ENCODE measurements at places on chromosomes 1 and 21. TPM values are rescaled to one million over a fixed set of nuclear protein-coding genes. Genes with fewer than 3 reads are reported as not detected.

DNA sequence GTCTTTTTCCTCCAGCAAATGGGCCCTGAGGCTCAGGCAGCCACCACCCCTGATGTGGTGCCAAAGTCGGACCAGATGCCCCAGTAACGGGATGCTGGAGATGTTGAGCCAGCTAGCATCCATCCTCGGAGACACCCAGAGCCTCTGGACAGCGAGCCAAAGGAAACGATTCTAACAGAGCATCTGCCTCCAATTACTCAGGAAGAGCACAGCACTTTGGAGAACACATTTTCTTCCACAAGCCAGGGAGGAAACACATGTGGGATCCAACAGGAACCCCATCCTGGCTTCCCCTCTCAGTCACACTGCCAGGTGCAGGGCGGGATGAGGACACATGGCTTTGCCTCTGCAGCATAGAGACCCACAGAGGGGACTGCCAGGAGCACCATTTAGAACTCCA lies 44.9 kb downstream of the C1orf198 start:
- DNase-seq, result no peak

DNA sequence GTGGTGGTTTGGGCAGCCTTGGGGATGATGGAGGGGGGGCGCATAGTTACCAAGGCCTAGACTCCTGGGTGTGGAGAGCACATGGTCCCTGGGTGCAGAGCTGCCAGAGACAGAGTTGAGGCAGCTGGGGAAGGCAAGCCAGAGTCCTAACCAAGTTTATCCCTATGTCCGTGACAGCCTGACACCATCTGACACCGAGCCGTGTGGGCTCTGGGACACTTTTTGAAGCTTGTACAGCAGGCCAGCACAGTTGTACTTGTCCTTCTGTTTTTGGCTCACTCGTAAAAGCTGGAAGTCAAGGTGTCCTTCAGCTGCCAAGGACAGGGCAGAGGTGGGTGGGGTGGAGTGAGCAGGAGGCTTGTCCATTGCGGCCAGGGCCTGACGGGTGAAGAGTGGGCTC lies 28.5 kb downstream of the SLC26A9 start:
- no peak for DNase-seq

DNA sequence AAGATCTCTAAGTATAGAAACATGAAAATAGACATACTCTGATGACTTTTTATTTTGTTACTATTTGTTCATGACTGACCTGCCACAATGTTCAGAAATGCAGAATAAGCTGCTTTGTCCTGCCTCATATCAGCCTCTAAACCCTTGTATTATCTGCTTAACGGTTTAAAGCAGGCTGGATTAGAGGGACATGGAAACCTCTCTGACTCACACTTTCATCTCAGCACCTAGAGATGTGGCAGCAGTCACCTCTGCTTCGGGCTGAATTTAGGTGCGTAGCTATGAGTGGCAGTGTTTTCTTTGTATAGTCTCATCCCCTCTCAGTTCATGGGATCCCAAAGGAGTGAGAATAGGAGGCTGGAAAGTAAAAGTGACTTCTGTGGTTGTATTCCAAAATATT lies 255.4 kb downstream of the RGS7 start:
- DNase-seq, result no peak

- DNase-seq, result no peak
Measured at GRCh38 chr1:10399444-10399941, 629 bp downstream of the PGD start.

DNA sequence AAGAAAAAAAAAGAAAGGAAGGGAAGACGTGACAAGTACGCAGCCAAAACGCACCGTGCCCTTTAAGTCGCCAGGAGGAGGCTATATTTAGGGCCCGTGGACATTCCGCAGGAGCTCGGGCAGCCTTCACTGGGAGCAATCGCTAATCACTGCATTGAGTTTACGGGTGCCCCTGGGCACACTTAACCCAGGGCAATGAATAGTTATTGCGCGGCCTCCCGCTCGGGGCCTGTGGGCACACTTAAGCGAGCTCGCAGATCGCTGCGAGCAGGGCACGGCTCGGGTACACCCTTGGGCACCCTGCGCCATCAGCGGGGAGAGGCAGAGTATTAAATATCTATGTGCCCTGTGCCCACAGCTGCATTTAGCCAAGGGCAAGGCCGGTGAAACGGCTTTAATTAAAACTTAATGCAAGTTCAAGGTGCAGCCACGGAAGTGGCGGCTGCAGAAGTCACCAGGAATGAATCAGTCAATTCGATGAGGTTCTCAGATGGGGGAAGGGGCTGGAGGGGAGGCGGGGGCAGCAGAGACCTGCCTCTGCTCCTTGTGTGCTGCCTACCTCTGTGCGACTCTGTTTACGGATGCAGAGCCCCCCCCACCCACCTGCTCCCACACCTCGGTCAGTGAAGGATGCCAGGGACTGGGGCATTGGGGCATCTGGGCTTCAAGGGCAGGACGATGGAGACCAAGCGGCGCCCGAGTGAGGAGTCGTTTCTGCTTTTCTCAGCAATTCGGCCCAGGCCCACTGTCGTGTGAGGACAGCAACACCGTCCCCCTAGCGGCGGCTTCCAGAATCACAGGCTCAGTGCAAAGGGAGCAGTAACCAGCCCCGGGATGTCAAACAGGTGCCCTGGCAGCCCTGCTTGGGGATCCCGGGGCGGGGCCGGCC lies 51.8 kb upstream of the TARDBP start:
- DNase-seq, result no peak

DNA sequence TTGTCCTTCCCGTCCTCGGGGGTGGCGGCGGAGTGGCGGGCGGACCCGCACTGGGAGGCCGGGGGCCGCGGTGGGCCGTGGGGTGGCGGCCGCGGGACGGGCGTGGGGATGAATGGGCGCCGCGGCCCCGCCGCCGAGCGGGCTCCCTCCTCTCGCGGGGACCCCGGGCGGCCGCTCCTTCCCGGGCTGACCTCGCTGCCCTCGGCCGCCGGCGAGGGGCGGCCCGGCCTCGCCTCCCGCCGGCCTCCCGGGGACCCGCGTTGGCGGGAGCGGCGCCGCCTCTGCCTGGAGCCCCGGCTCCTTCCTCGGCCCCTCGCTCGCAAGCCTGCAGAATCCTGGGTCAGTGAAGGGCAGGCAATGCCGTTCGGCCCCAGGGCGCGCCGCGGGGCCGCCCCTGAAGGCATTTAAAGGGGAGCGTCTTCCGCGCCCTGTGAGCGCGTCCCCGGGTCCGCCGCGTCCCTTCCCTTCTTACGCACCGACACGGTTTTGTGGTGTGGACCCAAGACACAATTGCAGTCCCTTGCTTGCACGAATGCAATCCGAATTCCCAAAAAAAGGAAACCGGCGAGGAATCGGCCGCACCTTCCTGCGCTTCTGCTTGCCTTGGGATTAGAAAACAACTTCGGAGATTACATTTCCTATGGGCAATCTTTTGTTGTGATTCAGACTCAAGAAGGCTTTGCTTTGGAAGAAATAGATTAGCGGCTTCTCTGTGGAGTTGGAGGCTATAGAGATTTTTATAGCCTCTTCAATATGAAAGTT lies 776 bp downstream of the ITSN1 start:
- no peak for DNase-seq

DNA sequence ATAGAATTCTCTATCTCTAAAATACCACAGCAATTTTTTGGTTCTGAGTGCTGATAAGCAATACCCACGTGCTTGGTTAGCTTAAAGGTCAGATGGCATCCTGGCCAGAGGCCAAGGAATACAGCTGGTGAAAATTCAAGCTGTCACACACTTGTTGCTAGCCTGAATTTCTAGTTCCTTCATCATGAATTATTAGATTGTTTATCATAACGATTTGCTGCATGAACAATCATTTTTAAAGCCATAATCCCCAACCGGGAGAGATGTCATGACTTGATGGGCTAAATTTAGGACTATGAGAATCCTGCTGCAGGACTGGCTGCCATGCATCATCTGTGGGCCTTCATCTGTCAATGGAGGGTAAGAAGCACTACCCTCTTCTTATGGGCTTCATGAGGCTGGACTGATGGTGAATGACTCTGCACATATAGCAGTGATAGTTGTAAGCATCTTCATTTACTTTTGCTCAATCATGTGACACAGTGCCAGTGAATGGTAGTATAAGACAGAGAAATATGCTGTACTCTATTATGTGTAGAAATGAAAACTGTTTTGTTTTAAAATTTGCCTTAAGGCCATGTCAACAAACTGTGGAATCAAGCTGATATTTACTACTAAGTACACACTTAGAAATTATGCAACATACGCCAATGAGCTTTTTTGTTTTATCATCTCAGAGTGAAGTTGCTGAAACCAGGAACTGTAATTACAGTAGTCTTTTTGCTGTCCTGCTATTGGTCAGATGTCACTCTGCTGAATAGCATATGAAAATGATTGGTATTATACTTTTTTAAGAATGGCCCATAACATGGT lies 80.5 kb upstream of the RALGPS2 start:
- DNase-seq, result no peak

GRCh38 chr1:202159534-202160371 lies 649 bp downstream of the PTPN7 start:
- DNase-seq, result no peak

DNA sequence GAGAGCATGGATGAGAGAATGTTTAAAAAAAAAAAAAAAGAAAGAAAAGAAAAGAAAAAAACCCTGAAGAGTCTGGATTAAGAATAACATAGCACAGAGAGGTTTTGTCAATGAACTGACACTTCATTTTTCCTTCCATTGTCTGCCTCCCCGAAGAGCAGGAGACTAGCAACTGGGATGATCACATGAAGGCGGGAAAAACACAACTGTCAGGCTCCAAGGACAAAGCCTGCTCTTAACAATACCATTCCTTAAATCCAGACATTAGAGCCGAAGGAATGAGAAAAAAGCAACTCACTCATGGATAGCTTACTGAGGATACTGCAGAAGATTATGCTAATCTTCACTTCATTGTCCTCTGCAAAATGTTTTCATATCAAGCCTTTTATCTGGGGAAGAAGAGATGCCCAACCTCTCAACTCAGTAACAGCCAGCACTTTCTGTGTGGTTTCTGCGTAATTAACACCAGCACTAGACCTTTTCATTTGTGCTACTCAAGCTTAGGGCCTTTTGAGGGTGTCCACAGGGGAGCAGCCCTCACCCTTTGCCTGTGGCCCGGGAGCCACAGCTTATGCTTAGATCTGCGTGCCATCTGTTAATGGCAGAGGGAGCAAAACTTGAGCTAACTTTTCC lies 182.3 kb downstream of the BARHL2 start:
- no peak for DNase-seq

GRCh38 chr1:235019961-235020360 lies 108.7 kb downstream of the TOMM20 start:
- no peak for DNase-seq

DNA sequence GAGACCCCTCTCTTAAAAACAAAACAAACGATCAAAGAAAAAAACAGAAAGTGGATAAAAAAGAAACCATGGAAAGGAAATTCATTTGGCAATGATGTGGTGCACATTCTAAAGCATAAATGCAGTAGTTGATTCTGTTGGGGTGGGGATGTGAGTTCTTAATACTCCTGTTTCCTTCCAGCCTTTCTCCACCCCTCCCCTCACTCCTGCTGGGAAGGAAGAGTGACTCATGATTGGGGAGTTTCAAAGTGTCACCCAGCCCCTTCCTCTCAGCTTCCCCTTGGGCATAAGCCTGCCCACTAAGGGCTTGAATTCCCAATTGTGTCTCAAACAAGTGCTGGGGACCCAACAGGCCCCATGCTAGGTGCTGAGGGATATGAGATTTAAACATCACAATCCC lies 6.7 kb upstream of the PINK1 start:
- DNase-seq, result no peak

DNA sequence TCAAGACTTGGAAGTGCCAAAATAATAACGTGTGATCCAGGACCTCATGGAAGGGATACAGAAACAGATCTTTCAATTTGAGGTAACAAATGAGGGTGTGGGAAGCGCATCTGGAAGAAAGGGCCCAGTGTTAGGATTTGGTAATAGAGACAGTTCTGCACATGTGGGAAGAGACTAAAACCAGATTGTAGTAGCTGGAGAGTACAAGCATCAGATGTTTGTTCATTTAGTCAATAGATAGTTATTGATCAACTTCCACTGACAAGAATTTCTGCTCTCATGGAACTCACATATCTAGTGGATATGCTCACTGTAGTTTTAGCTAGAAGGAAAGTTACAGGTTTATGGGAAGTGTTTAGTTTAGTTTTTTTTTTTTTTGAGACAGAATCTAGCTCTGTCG lies 153.6 kb downstream of the TLR5 start:
- DNase-seq, result no peak

GRCh38 chr1:64515427-64515826 lies 45.5 kb downstream of the CACHD1 start:
- no peak for DNase-seq

DNA sequence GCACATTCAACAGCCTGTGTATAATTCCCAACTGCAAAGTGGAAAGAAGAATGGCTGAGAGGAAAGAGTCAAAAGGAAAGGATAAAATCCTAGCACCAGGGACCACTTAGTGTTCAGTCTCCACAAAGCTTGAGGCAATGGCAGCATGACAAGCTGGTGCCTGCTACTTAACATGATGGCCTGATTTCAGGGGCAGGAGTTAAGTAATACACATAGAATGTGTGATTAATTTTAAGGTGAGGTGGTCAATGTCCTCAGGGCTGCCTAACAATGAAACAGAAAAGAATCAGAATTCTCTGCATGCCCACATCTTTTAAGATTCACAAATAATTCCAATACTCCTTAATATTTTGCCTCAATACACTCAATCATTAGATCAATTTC lies 8.9 kb downstream of the P3H1 start:
- DNase-seq, result no peak

- no peak for DNase-seq
Measured at GRCh38 chr1:172727956-172728603, 69.2 kb downstream of the FASLG start.

DNA sequence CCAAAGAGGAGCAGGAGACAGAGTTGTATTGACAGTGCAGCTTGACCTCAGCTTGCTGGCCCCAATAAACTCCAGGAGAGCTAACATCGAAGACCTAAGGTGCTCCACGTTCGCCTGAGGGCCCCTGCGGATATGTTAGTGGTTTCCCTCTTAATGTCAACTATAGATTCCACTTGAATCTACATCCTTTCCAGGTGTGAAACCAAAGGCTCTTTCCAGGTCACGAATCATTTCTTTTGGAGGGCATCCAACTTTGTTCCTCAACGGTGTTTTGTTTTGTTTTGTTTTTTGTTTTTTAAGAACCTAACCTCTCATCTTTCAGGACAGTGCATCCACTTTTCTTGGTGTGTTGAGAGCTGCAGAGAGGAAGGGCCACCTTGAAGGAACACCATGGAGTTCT lies 267.6 kb upstream of the SGIP1 start:
- DNase-seq, result no peak

DNA sequence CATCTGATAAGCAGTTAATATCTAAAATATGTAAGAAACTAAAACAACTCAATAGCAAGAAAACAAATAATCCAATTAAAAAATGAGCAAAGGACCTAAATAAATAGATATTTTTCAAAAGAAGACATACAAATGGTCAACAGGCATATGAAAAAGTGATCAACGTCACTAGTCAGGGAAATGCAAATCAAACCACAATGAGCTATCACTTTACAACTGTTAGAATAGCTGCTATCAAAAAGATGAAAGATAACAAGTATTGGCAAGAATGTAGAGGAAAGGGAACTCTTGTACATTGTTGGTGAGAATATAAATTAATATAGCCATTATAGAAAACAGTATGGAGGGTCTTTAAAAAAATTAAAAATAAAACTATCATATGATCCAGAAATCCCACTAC lies 40.7 kb upstream of the NEK7 start:
- no peak for DNase-seq

Gene BRINP3
- total RNA-seq, result 10.8 TPM

Gene PANK4
- total RNA-seq, result 19.2 TPM

Gene NLRP3
- total RNA-seq, result 2.4 TPM

Gene VSIG8
- not detected for total RNA-seq

Gene TMEM82
- not detected for total RNA-seq

Gene FCRL6
- not detected for total RNA-seq

Gene TAS1R1
- total RNA-seq, result not detected

Gene FAM177B
- total RNA-seq, result 0.53 TPM
